ENCODE measurements at places on chromosomes 5 and 9.

GRCh38 chr9:138103111-138103848 lies 225.7 kb downstream of the CACNA1B start:
- no peak for DNase-seq

DNA sequence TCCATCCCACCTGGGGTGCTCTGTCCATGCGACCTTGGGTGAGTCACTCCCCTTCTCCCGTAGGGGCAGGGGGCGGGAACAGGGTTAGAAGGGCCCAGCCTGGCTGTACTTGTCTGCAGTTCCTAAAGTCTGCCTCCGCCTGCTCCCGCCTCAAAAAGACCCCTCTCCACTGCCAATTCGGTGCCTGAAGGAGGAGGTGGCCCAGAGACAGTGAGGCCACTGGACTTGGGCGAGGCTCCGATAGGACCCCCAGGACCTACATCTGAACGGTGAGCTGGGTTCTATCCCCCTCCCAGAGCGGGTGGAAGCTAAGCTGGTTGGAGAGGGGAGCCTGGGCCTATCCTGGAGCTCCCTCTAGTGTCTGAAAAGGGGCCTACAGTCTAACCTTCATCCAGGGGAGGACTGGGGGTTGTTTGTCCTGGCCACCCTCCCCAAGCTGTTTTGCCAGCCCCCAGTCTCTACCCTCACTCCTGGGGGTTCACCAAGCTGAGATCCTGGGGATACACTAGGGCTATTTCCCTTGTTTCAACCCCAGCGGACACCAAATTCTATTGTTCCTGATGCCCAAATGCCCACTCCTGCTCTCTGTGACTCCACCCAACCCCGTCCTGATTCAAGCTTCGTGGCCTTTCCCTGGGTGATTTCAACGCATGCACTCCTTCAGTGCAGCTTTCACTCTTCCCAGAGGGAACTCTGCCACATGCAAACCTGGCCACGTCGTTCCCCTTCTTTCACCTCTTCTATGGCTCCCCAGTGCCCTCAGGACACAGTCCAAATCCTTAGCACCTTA lies 6.1 kb upstream of the CRB2 start:
- DNase-seq, result peak; percentile 64

- no peak for DNase-seq
Measured at GRCh38 chr9:114214181-114214580, 58.8 kb downstream of the COL27A1 start.

DNA sequence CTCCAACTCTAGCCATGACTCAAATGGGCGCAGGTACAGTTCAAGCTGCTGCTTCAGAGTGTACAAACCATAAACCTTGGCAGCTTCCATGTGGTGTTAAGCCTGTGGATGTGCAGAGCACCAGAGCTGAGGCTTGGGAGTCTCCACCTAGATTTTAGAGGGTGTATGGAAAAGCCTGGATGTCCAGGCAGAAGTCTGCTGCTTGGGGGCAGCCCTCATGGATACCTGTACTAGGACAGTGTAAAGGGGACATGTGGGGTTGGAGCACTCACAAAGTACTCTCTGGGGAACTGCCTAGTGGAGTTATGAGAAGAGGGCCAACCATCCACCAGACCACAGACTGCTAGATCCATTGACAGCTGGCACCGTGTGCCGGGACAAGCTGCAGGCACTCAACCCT lies 273.5 kb upstream of the ST8SIA4 start:
- no peak for DNase-seq

- peak; percentile 4 for DNase-seq
Measured at GRCh38 chr5:142684508-142685041, 1.3 kb downstream of the FGF1 start.

GRCh38 chr5:97838214-97838613 lies 655.2 kb upstream of the RIOK2 start:
- peak; percentile 97 for DNase-seq

- peak; percentile 11 for DNase-seq
Measured at GRCh38 chr5:119220576-119221197, 135.1 kb upstream of the TNFAIP8 start.

GRCh38 chr5:166349046-166349445 lies 1942.4 kb upstream of the WWC1 start:
- DNase-seq, result no peak

GRCh38 chr5:79798893-79799590 lies 109.4 kb downstream of the CMYA5 start:
- no peak for DNase-seq

- DNase-seq, result no peak
Measured at GRCh38 chr9:33380390-33381094, 21.8 kb downstream of the AQP7 start.

DNA sequence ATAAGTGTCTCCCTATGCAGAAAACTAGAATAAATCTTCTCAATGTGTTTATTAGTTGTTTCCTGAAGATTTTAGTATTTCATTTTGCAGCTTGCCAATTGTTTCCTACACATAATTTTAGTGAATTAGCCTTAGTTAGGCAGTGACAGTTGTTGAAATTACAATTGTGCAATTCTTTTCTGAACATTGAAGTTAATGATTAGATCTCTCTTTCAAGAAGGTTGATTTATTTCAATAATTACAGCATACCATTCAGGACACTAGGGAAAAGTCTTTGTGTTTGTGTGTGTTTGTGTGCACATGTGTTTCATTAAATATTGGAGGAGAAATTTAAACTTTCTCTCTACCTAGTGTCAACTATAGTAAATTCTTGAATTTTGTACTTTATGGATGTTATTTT lies 199.6 kb upstream of the MPDZ start:
- DNase-seq, result no peak

GRCh38 chr5:119368238-119368630 lies 12.4 kb downstream of the TNFAIP8 start:
- no peak for DNase-seq

DNA sequence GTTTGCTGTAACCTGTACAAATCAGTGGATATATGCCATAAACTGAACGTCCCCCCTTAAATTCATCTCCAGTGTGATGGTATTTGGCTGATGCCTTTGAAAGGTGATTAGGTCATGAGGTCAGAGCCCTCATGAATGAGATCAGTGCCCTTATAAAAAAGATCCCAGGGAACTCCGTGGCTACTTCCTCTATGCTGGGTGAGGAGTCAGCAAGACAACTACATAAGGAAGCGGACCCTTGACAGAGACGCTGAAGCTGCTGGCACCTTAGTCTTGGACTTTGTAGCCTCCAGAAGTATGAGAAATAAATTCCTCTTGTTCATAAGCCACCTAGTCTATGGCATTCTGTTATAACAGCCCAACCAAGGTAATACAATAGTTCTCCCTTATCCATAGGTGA lies 215.1 kb upstream of the ZNF608 start:
- DNase-seq, result no peak

GRCh38 chr5:124089578-124089977 lies 577.6 kb downstream of the CSNK1G3 start:
- no peak for DNase-seq
